ENCODE measurements at places on chromosomes 13 and 19.

DNA sequence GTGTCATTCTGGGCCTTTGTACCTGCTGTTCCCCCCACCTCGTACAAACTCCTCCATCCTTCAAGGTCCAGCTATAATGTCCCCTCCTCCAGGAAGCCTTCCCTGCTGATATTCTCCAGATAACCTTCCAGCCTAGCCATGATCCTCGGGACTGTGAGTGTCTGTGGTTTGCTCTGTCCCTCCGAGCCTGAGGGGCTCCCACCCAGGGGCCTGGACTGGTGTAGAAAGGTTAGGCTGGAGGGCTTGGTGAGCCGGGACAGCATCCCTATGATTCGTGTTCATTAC lies 2.9 kb upstream of the COMP start:
- no peak for DNase-seq

GRCh38 chr13:49053215-49053614 lies 77.5 kb downstream of the FNDC3A start:
- DNase-seq, result no peak

GRCh38 chr13:27170516-27171243 lies 931 bp downstream of the USP12 start:
- DNase-seq, result peak; percentile 79

DNA sequence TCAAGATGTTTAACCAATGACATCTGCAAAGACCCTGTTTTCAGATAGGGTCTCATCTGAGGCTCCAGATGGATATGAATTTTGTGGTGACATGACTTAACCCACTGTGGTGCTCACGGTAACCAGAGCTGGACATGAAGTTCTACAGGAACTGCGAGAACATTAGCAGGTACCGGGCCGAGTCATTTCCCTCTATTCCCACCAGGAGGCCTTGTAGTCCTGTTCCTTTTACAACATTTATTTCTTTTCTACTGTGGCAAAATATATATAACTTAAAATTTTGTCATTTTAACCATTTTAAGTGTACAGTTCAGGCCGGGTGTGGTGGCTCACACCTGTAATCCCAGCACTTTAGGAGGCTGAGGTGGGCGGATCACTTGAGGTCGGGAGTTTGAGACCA lies 7.6 kb upstream of the TSPAN16 start:
- no peak for DNase-seq

DNA sequence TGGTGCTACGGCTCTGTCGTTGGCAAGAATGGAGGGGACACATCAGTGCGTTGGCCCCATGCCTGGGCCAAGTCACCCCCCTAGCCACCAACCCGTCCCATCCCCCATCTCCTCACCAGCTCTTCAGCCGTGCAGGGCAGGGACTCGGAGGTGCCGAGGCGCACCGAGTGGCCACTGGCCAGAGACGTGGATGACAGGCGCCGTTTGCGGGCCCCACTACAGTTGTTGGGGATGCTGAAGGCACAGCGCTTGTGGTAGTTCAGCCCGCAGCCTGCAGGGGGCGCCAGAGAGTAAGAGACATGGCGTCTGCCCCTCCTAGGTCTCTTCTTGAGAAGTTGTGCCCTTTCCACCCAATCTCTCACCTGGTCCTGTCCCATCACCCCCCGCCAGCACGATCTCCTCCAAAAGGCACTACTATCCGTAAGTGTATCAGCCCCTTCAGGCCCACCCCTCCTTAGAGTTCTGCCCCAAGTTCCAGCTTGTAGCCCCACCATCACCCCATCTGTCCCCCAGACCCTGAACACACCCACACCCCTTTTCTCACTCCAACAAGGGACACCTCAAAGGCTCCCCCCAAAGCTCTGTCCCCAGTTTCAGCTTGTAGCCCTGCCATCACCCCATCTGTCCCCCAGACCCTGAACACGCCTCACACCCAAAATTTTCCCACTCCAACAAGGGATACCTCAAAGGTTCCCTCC lies 12.4 kb downstream of the PRKD2 start:
- peak; percentile 95 for DNase-seq

GRCh38 chr13:30113983-30114570 lies 193.3 kb downstream of the KATNAL1 start:
- DNase-seq, result no peak

GRCh38 chr19:29013325-29013724 lies 199.6 kb downstream of the UQCRFS1 start:
- DNase-seq, result no peak

All from activated effector memory CD4-positive, alpha-beta T cell treated with anti-CD3 and anti-CD28 coated beads, Interleukin-2, amount 50 U/mL, for 16 hours (primary cell).